Renal cortex interstitium (tissue), 15 donors: ENCODE measurements at places on chromosomes 12 and 14.

GRCh38 chr14:58873228-58873953, 235.6 kb downstream of the DACT1 start:
- no peak for DNase-seq

GRCh38 chr12:120110550-120111501, 5.7 kb downstream of the RAB35 start:
- no peak for DNase-seq

DNA sequence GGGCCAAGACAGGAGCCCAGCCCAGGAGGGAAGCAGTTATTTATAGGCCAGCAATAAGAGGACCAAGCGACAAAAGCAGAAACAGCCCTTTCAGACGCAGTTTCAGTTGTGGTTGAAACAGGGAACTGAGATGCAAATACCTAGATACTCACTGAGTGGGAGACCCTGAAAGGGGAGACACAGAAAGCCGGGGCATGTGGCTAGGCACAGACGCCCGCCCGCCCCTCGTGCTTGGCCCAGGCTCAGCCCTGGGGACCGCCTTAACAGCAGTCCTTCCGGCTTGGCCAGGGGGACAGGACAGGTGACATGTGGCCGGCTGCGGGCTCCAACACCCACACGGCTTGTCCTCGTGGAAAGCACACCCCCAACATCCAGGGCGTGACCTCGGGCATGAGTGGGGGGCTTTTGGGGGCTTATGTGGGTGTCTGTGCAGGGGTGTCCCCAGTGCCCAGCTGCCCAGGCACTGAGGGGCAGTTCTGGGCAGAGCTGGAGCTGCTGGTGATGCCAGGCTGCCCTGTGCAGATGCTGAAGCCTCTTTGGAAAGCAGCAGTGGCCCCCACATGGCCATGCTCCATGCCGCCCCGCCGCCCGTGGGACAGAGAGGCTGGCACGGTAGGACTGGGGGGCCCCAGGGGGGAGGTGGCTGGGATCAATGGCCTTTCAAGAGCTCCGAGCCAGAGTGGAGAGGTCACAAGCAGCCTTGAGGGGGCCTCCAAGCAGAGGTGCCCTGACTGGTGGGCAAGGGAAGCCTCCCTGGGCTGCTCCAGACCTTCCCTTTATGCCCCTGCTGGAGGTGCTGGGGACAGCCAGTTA, 2.1 kb downstream of the PLD4 start:
- no peak for DNase-seq

- no peak for DNase-seq
These were observed 103.3 kb downstream of the C12orf75 start for GRCh38 chr12:105433804-105434203.

DNA sequence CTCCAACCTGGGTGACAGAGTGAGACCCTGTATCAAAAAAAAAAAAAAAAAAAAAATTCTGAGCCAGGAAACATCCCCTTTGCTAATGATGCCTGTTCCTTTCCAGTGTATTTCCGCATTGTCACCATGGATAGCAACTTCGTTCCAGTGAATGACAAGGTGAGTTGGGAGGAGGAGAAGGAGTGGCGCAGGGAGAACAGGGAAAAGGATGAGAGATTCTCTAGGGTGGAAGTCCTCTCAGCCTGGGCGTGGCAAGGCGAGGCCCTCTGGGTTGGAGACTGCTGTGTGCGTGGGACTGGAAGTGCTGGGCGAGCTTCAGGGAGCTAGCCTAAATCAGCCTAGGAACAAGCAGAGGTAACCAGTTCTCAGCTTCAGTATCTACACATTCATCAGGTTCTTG, 7.2 kb downstream of the A2ML1 start:
- DNase-seq = no peak

DNA sequence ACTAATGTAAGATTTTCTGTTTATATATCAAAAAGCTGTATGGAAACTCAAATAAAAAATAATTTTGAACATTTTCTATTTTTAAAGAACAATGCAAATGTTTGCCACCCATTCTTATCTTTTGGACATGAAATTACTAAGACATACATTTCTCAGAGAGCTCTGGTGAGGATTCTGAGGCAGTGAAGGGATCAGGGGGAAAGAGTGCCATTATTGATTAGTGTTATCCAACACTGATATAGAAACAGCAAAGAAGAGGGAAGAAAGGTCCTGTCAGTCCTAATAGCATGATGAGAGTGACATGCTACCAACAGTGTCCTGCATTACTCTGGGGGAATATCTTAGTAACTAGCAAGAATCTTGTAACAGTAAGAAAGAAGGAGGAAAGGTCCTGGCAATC, 282.2 kb downstream of the RPL10L start:
- DNase-seq = no peak

DNA sequence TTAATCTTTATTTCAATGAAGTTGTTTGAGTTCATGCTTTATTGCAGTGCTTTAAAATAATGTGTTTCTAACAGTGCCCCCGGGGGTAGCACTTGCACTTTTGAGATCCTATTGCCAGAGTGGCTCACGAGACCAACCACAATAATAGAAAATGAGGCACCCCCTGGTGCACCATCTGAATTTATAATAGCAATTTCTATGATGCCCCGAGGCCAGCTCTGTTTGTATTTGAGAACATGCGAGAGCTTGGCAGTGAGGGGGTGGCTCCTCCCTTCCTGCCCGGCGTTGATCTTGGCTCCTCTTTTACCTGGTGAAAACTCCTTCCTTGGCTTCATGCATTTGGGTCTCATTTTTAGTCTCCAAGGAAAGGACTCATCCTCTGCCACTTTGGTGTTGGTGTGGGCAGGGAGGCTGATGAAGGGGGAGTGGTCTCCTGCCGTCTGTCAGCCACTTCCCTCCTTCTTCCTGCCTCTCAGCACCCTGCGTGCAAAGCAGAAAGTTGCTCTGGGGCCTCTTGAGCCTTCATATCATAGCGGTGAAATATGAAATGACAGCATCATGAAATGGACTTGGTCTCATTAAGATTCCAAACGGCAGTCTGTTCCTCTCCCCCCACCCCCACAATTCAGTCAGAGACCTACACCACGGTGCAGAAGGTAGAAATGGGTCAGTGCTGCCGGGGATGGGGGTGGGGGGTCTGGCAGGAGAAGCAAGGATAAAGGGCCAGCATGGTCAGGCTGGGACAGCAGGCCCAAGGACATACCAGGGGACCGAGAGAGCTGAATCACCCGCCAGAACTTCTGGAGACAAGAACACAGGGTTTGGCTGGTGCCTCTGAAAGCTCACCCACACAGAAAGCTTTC, 17.7 kb upstream of the NRXN3 start:
- no peak for DNase-seq

- DNase-seq = no peak
These were observed 682 bp downstream of the ERBB3 start for GRCh38 chr12:56080556-56081138.

DNA sequence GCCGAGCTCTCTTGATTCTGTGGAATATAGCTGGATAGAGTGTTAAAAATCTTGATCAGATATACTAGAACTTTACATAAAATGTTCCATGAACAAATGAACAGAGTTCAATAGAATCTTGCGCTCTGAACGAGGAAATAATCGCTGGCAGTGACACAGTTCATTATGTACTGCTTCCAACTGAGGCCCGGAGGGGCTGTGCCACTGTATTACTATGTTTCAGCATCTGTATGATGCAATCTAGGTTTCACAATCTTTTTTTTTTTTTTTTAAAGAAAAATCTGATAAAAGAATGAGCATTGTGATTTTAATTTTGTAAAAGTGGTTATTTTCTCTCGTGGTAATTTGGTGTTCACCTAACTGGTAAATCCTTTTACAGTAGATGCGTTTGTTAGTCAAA, 77.2 kb downstream of the FERMT2 start:
- DNase-seq = no peak

DNA sequence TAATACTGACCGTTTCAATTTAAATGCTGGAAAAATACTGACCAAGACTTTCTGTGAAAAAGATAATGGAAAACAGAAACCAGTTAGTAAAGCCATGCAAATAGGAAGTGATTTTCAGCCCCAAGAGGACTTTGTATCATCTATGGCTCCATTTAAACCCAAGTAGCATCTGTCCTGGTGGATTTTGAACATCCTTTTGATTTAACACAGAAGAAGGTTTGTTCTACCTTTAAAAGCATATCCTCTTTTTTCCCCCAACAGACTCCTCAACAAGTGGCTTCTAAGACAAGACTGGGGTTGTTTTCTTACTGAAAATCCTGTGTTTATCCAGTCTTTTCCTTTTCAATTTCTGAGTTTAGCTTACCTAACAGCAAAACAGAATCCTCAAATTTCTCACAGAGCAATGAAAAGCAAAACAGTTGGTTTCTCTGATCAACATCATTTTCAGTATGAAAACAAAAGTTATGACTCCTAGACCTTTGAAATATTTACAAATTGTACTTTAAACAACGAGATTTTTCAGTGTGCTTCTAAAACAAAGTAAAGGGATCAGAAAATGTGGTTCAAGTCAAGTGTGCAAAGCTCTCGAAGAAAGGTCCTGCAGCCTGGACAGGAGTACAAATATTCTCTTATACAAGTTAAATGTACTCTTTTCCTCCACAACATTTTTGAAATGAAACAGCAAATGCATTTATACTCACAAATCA, 2.9 kb downstream of the PHLDA1 start:
- no peak for DNase-seq

GRCh38 chr14:100469632-100470522, 117.3 kb downstream of the BEGAIN start:
- DNase-seq = no peak

DNA sequence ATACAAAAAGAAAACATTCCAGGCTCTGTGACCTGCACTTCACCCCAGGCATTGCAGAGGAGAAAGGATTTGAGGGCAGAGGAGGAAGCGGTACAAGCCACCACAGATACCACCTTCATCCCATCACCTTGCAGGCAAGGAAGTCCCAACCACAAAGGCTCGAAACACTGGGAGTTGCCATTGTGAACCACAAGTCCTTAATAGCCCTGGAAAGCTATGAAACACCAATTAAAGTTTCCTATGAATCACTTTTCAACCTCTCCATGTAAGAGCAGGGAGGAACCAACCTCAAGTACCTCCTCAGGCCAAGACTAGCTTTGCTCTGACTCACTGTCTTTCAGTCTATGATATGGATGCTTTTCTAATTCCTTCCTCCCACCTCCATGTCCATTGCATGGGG, 27.0 kb downstream of the MAP3K9 start:
- DNase-seq = no peak

DNA sequence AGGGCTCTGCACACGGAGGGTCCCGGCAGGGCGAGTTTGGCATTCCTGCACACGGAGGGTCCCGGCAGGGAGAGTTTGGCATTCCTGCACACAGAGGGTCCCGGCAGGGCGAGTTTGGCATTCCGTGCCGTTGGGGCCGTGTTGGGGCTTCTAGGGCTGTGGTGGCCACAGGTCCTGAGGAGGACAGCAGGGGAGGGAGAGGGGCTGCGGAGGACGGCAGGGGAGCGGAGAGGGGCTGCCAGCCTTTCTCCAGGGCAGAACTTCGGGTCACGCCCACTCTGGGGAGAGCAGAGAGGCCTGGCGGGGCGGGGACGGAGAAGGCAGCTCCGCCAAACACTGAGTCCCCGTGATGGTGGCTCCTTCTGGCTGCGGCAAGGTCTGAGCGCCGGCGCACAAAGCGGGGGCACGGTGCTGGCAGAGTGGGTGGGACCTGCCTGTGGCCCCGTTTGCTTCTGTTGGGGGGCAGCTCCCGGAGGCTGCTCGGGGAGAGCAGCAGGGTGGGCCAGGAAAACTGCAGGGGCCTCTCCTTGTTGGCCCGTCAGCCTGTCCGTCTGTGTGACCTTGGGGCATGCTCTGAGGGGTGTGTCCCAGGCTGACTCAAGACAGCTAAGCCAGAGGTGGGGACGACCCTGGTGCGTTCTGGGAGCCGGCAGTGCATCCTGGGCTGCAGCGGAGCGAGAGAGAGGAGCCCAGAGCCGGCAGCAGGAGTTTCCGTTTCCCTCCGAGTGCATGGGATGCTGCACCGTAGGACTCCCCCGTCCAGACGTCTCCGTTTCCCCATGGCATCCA, 60.2 kb downstream of the LRCOL1 start:
- no peak for DNase-seq

GRCh38 chr14:70934502-70935134, 27.4 kb downstream of the PCNX1 start:
- DNase-seq = no peak

GRCh38 chr12:113174461-113175384, 10.6 kb downstream of the DDX54 start:
- DNase-seq = no peak

DNA sequence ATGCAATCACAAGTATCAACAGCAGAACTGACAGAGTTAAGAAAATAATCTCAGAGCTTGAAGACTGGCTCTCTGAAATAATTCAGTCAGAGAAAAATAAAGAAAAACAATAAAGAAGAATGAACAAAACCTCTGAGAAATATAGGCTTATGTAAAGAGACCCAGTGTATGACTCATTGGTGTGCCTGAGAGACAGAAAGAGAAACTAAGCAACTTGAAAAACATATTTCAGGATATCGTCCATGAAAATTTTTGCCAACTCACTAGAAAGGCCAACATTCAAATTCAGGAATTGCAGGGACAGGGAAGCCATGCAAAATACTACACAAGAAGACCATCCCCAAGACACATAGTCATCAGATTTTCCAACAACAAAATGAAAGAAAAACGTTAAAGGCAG, 56.2 kb downstream of the APOBEC1 start:
- no peak for DNase-seq

GRCh38 chr14:102949801-102950451, 27.5 kb downstream of the AMN start:
- DNase-seq = no peak

GRCh38 chr14:37596790-37597472, 1.5 kb downstream of the TTC6 start:
- DNase-seq = no peak

DNA sequence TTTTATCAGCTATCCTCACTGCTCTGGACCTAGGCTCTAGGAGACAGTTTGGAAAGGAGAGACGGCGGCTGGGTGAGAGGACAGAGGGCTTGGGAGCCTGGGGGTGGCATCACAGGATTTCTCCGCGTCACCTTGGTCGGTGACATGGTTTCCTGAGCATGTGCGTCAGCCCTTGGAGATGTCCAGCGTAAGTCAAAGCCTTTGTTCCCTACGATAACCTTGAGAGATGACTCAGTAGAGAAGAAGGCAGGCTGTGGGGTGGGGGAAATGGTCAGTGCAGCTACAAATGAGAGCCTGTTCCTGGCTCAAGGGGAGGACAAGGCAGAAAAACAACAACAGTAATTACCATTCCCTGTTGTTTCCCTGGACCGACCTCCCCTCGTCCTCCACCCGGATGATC, 90.2 kb upstream of the TBX3 start:
- DNase-seq = no peak

DNA sequence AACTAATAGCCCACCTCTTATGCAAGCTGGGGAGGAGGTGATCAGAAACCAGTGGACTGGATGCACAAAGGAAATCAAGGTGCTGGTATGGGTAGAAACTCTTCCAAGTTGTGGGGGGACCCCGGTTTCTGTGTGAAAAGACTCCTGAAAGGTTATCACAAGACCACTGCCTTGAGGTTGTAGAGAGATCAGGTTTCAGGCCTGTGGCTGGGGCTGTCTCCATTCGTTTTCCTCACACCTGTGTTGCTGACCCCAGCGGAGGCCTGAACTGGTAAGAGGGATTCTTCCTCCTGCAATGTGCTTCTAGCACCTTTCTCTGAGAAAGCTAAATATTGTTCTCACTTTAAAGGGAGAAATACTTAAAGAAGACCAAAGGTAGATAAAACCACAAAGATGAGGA, 9.3 kb upstream of the OR4K5 start:
- DNase-seq = no peak

- DNase-seq = no peak
These were observed 4.3 kb downstream of the DEGS2 start for GRCh38 chr14:100155049-100155621.
